ENCODE measurements at places on chromosomes 12 and 14. TPM values are rescaled to one million over a fixed set of nuclear protein-coding genes. Genes with fewer than 3 reads are reported as not detected.

Gene SYT1
- polyA plus RNA-seq = 0.20 TPM

Gene TPH2
- polyA plus RNA-seq = not detected

DNA sequence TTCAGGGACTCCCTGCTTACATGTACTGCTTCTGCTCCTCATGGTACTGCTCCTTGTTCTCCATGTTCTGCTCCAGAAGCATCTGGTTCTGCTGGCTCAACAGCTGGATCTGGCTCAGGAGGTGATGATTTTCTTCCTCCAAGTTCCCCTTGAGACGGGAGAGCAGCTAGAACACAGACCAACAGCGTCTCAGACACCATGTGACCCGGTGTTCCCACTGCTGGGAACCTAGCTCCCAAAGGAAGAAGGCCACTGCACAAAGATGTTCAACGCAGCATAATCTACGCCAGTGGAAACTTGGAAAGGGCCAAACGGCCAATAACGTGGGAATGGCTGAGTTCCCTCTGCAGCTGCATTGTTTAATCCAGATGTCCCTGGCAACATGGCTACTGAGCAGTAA lies 49.6 kb upstream of the GPR68 start:
- DNase-seq = no peak

DNA sequence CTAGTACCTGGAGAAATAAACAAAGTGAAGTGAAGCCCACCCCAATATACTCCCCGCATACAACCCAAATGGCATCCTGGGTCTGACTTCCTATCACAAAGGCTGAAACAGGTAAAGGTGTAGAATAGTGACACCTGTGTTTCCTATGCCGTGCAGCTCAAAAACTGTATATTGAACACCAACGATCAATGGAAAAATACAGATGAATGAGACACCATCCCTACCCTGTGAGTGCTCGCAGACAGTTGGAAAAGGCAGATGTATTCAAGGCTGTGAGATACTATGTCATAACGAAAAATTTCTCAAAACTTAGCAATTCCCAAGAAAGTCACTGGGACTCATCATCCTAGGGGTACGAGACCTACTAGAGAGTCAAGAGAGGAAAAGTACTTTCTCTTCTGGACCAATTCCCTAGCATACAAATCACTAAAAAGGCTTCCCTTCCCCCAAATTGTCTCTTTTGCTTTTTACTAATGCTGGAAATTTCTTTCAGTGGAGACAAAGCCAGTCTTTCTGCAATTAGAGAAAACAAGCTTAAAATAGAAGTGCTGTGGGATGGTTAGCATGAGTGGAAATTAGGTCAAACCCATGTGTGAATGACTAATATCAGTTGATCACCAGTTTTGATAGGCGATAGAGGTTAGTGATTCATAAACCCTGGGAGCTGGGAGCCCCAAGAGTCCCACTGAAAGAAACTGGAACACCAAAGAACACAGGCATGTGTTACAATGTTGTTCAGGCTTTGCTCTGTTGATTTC lies 249.7 kb downstream of the SPTSSA start:
- no peak for DNase-seq

GRCh38 chr12:108127654-108128053 lies 1.4 kb upstream of the WSCD2 start:
- no peak for DNase-seq

DNA sequence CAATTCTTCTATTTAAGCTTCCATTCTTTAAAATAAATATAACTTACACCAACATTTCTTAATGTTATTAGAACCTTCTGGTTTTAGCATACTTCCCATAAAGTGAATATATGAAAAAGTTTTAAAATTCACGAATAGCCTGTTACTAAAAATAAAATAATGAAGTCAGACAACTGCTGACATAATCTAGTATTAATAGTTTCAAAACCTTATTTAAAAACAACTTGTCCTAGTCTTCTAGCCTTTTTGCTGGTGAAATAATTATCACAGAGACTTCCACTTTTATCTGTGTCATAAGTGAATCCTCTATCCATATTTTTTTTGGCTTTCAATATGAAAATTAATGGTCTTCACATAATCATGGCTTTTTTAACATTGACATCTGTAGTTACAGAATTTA lies 93.8 kb upstream of the MON2 start:
- DNase-seq = no peak
